Activated CD4-positive, alpha-beta T cell treated with anti-CD3 and anti-CD28 coated beads for 36 hours (primary cell): ENCODE measurements at places on chromosomes 6 and 20. TPM values are rescaled to one million over a fixed set of nuclear protein-coding genes. Genes with fewer than 3 reads are reported as not detected.
A peak's percentile ranks its signal among the peaks of the same experiment; 100 is the strongest.

DNA sequence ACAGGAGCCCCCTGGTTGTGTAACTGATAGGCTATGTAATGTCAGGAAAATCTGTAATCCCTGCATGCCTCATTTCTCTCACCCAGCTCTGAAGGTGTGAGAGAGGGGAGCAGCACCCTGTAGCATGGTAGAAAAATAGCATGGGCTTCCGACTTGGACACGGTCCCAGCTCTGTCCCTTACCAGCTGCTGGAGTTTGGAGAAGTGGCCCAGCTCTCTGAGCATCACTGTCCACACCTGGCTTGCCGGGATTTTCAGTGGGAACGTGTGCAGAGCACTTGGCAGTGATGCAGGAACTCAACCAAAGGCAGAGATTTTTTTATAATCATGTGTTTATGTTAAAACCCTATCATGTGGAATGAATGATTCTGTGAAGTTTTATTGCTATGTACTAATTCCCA lies 34.6 kb downstream of the STK35 start:
- no peaks in the 10 kb centered on the region for H3K27me3 ChIP-seq
- H3K4me3 ChIP-seq: no peak overlapping the region
- peaks cover 10% of the 10 kb centered on the region for H3K4me1 ChIP-seq

GRCh38 chr20:2108987-2109386 lies 7.4 kb downstream of the STK35 start:
- peaks cover 38% of the 10 kb centered on the region for H3K36me3 ChIP-seq
- H3K27me3 ChIP-seq: no peaks in the 10 kb centered on the region
- peaks cover 89% of the 10 kb centered on the region for H3K4me1 ChIP-seq

- H3K27ac ChIP-seq: no peak overlapping the region
- no peaks in the 10 kb centered on the region for H3K27me3 ChIP-seq
- no peak for DNase-seq
- no peak overlapping the region for H3K4me3 ChIP-seq
These were observed 611.2 kb downstream of the UTRN start for GRCh38 chr6:144896289-144896688.

- peaks cover 42% of the 10 kb centered on the region for H3K4me1 ChIP-seq
- no peak overlapping the region for H3K4me3 ChIP-seq
- no peaks in the 10 kb centered on the region for H3K27me3 ChIP-seq
- H3K36me3 ChIP-seq: peaks cover 7% of the 10 kb centered on the region
- no peak overlapping the region for H3K27ac ChIP-seq
These were observed 3.8 kb downstream of the TRAF3IP2 start for GRCh38 chr6:111601886-111602285.

DNA sequence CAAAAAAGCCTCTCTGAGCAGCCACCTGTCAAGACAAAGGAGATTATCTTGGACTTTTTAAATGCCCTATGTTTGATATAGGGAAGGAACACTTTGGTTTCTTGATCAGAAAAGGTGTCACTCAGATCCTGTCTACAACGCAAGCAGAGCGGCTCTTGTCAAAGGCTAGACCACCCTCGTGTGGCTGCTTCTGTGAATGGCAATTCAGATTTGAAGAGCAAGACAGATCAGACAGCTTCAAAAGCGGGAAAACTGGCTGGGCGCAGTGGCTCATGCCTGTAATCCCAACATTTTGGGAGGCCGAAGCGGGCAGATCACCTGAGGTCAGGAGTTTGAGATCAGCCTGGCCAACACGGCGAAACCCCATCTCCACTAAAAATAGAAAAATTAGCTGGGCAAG lies 10.1 kb upstream of the NXT1 start:
- H3K36me3 ChIP-seq: no peaks in the 10 kb centered on the region
- peak; percentile 61 for DNase-seq
- H3K4me3 ChIP-seq: no peak overlapping the region
- no peaks in the 10 kb centered on the region for H3K27me3 ChIP-seq
- no peak overlapping the region for H3K27ac ChIP-seq

GRCh38 chr6:12101653-12102312 lies 89.7 kb downstream of the HIVEP1 start:
- DNase-seq: no peak
- H3K4me3 ChIP-seq: no peak overlapping the region
- H3K27ac ChIP-seq: no peak overlapping the region

- no peak overlapping the region for H3K27ac ChIP-seq
- H3K4me1 ChIP-seq: peaks cover 11% of the 10 kb centered on the region
- H3K27me3 ChIP-seq: peaks cover 58% of the 10 kb centered on the region
- peak overlapping the region; percentile 82 for H3K4me3 ChIP-seq
These were observed 196.1 kb downstream of the TRIM27 start for GRCh38 chr6:28727559-28728211.

- no peaks in the 10 kb centered on the region for H3K4me1 ChIP-seq
- H3K27me3 ChIP-seq: no peaks in the 10 kb centered on the region
- DNase-seq: no peak
- H3K4me3 ChIP-seq: no peak overlapping the region
These were observed 383.4 kb downstream of the PAX1 start for GRCh38 chr20:22088882-22089281.

DNA sequence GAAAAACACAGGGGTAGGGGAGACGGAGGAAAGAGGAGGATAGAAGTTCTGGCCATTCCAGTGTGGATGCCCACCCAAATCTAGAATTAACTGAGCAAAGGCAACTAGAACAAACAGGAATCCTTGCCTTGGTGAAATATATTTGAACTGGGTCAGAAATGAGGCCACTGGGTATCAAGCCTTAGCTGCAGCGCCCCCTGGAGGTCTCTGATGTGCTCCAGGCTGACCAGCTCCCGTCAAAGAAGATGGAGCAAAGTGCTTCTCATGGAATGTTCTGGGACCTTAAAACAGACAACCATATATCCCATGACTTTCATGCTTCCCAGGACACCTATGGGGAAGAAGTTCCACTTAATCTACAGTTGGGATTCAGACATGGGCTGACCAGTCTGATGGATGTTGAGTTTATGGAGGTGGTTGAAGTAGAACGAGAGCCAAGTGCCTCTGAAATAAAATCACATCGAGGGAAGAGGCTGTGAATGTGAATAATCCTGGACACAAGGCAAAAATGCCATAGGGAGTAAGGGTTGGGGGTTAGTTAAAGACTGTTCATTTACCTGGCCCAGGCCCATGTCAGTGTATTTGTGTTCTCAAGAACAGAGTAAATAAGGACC lies 50.4 kb downstream of the HLA-DPB1 start:
- DNase-seq: peak; percentile 83
- H3K4me3 ChIP-seq: no peak overlapping the region
- H3K27me3 ChIP-seq: peaks cover 7% of the 10 kb centered on the region

DNA sequence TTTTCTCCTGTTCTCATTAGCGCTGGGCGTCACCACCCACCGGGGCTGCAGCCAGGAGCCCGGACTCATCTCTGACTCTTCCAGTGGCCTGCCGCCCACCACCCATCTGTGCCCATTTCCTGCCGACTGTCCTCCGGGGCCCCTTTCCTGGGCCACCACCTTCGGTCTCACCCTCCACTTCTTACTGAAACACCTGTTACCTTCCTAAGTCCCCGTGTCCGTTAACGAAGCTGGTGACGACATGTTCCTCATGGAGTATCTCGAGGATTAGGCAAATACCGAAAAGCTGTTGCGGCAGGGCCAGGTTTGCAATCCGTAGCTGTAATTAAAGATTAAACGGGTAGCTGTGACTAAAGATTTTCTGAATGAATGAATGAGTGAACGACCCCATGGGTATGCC lies 80.2 kb downstream of the SRC start:
- no peaks in the 10 kb centered on the region for H3K4me1 ChIP-seq
- no peaks in the 10 kb centered on the region for H3K36me3 ChIP-seq
- DNase-seq: no peak
- H3K27me3 ChIP-seq: peaks cover 16% of the 10 kb centered on the region
- H3K27ac ChIP-seq: no peak overlapping the region

GRCh38 chr6:151963001-151963400 lies 155.5 kb downstream of the ESR1 start:
- no peak overlapping the region for H3K27ac ChIP-seq
- peaks cover 18% of the 10 kb centered on the region for H3K4me1 ChIP-seq
- peaks cover 29% of the 10 kb centered on the region for H3K27me3 ChIP-seq
- H3K36me3 ChIP-seq: peaks cover 4% of the 10 kb centered on the region

The CDC40 gene
- total RNA-seq: 33.7 TPM

The NRN1 gene
- total RNA-seq: 7.5 TPM

The MOCS1 gene
- 6.4 TPM for total RNA-seq

The RAD21L1 gene
- total RNA-seq: not detected

The IPCEF1 gene
- total RNA-seq: 10.9 TPM

The TENT5A gene
- total RNA-seq: 0.51 TPM

The SIRPB1 gene
- 2.1 TPM for total RNA-seq

The CPNE5 gene
- total RNA-seq: 1.1 TPM

The WASF1 gene
- 4.6 TPM for total RNA-seq

The DNMT3B gene
- total RNA-seq: 1.4 TPM

The DTD1 gene
- 40.7 TPM for total RNA-seq
